ENCODE measurements at places on chromosomes 2 and 18.
A peak's percentile ranks its signal among the peaks of the same experiment; 100 is the strongest.

GRCh38 chr2:146523196-146523595 is 1321.6 kb upstream of the ACVR2A start:
- no peak for DNase-seq

GRCh38 chr2:222025881-222026271 is 272.9 kb downstream of the PAX3 start:
- DNase-seq: no peak

- DNase-seq: peak; percentile 55
Observed at GRCh38 chr2:100427627-100428258, 10.3 kb upstream of the CHST10 start.

DNA sequence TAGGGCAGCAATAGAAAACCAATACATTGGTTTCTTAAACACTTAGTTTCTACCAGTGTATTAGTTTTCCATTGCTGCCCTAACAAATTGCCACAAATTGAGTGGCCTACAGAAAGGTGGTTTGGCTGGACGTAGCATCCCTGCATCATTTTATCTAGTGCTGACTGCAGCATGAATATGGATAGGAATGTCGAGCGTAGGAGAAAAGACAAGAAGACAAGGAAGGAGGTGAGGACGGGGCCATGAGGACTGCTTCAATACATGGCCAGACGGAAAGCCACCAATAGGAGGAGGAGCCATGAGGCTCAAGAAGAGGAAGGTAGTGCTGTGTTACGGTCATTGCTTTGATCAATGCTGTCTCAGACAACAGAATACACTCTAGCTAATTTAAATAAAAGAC is 154.5 kb upstream of the NDUFV2 start:
- no peak for DNase-seq

DNA sequence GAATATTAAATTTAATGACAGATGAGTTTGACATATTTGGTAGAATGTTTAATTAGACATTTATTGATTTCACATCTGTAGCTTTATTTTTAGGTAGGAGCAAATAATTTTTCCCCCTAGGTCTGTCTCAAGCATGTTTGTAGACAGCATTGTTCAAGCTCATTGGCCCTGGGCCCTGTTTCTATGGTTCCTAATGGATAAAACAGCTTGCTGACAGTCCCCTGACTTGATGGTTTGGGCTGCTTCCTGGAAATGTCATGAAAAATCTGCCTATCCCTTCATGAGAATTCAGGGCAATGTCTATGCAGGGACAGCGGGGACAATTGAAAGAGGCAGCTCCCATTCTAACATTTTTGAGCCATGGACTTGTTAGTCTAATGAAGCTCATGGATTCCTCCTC is 14.6 kb upstream of the MEP1B start:
- no peak for DNase-seq

- DNase-seq: no peak
Observed at GRCh38 chr2:229339618-229340017, 68.5 kb upstream of the PID1 start.

DNA sequence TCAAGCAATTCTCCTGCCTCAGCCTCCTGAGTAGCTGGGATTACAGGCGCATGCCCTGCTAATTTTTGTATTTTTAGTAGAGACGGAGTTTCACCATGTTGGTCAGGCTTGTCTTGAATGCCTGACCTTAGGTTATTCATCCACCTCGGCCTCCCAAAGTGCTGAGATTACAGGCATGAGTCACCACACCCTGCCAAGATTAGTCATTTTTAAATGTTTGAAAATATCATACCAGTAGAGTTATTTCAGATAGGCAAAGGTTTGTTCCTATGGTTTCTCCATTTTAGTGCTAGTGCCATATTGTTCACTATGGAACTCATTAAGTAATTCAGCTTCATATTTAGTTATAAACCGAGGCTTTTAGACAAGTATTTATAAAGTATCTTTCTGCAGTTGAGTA is 52.3 kb downstream of the HIBCH start:
- no peak for DNase-seq

GRCh38 chr2:229752970-229753729 is 38.8 kb upstream of the DNER start:
- no peak for DNase-seq

- DNase-seq: no peak
Observed at GRCh38 chr2:11016735-11017388, 105.1 kb downstream of the KCNF1 start.

GRCh38 chr2:28612131-28612812 is 116.4 kb downstream of the PLB1 start:
- no peak for DNase-seq

DNA sequence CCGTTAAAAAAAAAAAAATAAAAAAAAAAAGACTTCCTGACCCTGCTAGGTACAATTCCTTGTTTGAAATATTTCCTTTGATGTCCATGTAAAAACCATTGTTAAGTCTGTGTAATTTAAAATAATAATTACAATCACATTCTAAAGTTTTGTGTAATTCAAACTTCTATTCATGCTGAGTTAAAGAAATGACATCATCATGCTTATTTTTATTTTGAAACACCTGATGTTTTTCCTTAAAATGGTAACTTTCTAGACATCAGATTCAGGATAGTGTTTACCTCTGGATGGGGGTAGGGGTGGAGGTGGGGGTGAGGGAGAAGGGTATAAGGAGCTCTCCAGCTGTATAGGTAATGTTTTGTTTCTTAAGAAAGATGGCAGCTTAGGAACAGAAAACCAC is 92.8 kb downstream of the ADCYAP1 start:
- DNase-seq: no peak

DNA sequence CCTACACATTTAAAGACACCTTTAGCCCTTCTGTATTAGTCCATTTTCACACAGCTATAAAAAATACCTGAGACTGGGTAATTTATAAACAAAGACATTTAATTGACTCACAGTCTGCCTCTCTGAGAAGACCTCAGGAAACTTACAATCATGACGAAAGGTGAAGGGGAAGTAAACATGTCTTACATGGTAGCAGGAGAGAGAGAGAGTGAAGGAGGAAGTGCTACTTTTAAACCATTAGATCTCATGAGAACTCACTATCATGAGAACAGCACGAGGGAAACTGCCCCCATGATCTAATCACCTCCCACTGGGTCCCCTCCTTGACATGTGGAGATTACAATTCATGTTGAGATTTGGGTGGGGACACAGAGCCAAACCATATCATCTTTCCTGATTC is 946.6 kb downstream of the SLC4A3 start:
- no peak for DNase-seq

DNA sequence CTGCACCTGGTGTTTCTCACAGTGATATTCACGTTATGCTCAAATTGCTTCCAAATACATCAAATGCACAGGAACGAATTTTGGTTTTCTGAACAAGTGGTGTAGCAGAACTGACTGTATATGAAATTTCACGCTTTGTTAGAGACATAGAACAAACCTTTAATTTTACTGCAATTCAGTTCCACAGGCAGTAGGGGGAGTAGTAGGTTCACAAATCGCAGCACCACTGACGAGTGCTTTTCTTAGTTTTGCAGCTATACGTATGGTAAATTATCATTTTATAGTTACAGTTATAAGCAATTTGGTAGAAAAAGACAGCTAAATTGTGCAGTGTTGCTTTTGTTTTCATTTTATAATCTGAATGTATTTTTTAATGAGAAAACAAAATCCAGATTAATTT is 113.3 kb downstream of the KIAA1328 start:
- no peak for DNase-seq

- no peak for DNase-seq
Observed at GRCh38 chr2:197700960-197701359, 4.2 kb upstream of the MARS2 start.

- DNase-seq: no peak
Observed at GRCh38 chr18:1652018-1652417, 747.3 kb downstream of the ADCYAP1 start.

DNA sequence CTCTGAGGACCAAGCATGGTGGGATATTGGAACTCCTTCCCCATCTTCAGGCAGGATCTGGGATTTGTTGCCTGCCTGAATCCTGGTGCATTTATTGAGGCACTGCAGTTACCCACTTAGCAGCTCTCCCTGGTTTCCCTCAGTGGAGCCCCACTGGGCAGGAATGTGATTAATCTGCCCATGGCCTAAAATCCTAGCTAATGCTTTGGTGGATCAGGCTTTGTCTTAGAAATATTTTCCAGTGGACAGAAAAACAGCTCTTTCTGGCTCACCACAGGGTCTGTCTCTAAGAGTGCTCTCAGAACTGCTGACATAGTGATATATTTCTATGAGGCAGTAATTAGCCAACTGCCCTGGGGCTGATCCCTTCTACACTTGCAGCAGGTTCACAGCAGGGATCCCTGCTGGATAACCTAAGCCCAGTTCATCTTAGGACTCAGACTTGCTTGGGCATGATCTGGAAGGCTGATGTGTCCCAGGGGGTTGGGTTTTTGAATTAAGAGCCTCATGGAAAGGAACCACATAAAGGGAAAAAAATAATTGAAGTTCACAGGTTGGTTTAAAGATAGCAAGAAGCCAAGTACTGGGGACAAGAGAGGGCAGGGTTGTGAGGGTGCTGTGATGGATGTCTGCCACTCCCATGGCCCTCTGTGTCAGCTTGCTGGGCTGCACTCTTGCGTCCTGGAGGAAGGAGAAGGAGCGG is 44.3 kb upstream of the ZDBF2 start:
- DNase-seq: no peak

GRCh38 chr18:22639026-22639463 is 221.3 kb upstream of the CTAGE1 start:
- DNase-seq: no peak

- DNase-seq: no peak
Observed at GRCh38 chr2:214946949-214947348, 137.5 kb upstream of the BARD1 start.

DNA sequence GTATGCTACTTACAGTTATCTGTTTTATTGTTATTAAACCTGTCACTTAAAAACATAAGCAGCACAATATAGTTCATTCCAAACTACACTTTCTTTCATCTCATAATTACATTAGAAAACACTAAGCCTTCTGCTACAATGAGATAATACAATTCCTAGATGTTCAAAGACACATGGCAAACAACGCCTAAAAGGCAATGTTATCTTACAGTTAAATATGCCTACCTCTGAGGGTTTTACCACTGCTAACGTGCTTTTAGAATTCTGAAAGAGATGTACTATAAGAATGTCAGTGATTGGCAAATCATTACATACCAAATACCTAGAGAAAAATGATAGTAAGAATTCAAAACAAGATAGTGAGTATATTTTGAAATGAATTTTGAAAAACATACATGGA is 46.8 kb upstream of the SPOPL start:
- no peak for DNase-seq

GRCh38 chr18:9233771-9234440 is 97.3 kb downstream of the ANKRD12 start:
- DNase-seq: no peak

- no peak for DNase-seq
Observed at GRCh38 chr2:210592726-210593125, 36.3 kb downstream of the CPS1 start.

GRCh38 chr2:23826040-23826439 is 100.9 kb downstream of the ATAD2B start:
- DNase-seq: no peak

DNA sequence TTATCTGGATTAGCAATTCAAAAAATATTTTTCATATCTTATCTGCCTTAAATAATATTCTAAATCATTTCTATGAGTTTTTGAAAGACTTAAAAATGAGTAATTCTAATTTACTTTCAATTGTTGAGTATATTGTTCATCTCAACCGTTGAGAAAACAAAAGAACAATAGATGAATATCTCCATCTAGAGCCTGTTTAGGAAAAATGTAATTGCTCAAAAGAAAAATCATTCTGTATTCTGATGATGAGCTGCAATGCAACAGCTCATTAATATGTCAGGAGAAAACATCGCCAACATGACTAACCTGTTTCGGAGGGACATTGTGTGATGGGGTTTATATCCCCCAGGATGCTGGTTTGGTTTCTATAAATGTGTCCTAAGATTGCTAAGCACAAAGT is 417.6 kb downstream of the SUCLG1 start:
- no peak for DNase-seq

- DNase-seq: no peak
Observed at GRCh38 chr2:166112193-166112605, 15.6 kb downstream of the SCN1A start.

- DNase-seq: no peak
Observed at GRCh38 chr2:134621939-134622705, 96.7 kb downstream of the TMEM163 start.

DNA sequence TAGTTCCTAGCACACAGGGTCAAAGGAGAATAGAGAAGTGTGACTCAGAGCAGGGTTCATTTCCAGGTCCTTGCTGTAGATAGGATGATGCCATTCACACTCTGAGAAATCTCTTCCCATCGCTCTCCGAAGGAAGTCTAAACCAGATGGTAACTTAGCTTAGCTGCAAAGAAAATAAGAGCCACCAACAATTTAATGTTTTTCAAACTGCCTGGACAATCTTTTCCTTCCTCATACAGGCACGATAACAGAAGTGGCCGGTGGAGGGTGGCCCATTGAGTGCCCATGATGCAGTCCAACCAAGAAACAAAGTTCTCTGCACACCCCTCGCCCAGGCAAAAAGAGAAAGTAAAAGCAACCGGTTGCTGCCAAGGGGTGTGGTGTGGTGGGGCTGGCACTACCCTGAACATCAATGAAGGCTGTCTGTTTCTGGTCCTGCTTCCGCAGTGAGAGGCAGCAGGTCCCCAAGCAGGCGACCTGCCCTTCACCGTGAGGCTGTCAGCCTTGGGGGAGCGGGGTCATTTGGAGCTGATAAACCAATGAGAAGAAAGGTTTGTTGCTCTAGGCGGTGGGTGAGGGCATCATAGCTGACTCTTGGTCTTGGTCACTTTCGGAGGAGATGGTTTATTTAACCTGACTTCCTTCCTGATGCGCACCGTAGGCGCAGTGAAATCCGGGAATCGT is 105.6 kb upstream of the CD302 start:
- DNase-seq: peak; percentile 48

DNA sequence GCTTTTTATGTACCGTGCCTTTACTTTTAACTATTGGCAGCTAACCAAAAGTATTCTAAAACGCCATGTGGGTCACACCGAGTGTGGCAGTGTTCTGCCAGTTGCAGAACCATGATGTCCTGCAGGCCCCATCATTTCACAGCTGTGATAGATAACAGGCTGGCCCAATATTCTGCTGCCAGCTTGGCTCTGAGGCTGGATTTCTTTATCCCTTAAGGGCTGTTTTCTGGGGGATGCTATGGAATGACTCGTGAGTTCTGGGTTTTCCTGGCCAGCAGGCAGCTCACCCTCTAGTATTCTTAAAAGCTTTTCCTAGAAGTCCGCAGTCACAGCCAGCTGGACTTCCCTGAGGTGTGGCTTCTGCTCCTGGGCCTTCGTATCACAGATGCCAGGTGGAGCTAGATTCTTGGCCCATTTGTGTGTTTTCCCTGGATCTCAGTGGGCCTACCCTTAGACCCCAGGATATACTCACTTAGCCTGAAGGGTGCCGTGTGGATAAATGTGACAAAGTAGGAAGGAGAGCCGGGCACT is 41.0 kb downstream of the FHOD3 start:
- DNase-seq: no peak
